ENCODE measurements at places on chromosomes 12 and 14.

DNA sequence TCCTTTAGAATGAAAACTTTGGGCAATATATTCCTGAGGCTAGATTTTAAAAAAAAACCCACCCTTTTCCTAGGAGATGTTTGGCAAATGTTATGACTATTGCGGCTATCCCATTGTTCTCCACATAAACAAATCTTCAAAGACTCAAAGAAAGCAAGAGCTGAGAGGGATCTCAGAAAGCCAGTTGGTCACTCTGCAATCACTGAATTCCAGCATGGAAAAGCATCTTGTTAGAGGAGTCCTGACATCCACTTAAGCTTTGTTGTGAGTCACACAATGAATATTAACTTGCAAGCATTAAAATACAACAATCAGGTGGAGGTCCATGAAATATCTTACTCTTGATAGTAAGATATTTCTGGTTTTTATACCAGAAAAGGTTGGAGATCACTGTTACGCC lies 11.0 kb upstream of the PTPRB start:
- DNase-seq = no peak

GRCh38 chr12:85834378-85834777 lies 1.8 kb downstream of the RASSF9 start:
- DNase-seq = no peak

- DNase-seq = no peak
Observed at GRCh38 chr12:130254461-130255276, 83.0 kb upstream of the PIWIL1 start.

DNA sequence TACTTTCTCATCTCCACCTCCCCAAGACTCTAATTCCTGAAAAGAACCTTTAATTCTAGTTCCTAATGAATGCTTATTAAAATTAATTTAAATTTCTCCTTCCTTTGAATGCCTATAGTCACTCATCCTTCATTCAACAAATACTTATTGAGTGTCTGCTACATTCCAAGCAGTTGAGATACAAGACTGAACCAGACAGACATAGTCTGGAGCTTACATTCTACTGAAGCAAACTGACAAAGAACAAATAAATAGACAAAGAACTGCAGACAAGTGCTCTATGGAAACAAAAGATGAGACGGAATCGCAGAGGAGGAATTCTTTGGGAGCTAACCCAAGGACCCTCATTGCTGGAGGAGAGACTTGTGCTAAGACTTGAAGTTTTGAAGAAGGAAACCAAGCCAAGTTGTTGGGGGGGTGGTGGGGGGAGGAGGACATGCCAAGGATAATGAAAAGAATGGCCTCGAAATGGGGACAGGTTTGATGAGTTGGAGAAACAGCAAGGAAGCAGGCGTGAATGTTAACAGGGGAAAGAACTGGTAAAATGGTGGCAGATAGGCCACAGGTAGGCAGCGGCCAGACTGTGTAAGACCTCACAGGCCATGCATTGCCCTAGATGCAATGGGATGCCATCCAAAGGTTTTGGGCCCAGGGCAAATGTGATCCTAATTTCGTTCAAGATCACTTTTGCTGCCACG lies 9.7 kb upstream of the TDG start:
- no peak for DNase-seq

DNA sequence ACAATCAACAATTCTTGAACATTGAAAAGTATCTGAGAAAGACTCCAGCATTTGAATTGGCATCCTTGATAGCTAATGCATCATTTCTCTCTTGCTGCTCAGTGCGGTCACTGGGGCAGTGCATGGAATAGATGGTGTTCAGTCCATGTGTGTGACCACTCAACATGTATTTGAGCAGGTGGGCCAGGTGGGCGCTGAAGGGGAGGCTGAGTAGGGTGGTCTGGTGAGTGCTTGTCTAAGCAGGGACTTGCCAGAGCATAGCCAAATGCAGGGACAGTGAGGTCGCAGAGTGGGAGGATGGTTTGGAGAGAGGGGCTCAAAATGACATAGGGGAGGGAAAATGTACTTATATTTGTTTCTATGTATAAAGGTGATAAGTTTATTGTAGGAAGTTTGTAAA lies 409.0 kb downstream of the TMEM121 start:
- no peak for DNase-seq

GRCh38 chr12:60834806-60835205 lies 1239.0 kb downstream of the SLC16A7 start:
- no peak for DNase-seq

GRCh38 chr12:125013816-125014442 lies 20.5 kb downstream of the BRI3BP start:
- no peak for DNase-seq

DNA sequence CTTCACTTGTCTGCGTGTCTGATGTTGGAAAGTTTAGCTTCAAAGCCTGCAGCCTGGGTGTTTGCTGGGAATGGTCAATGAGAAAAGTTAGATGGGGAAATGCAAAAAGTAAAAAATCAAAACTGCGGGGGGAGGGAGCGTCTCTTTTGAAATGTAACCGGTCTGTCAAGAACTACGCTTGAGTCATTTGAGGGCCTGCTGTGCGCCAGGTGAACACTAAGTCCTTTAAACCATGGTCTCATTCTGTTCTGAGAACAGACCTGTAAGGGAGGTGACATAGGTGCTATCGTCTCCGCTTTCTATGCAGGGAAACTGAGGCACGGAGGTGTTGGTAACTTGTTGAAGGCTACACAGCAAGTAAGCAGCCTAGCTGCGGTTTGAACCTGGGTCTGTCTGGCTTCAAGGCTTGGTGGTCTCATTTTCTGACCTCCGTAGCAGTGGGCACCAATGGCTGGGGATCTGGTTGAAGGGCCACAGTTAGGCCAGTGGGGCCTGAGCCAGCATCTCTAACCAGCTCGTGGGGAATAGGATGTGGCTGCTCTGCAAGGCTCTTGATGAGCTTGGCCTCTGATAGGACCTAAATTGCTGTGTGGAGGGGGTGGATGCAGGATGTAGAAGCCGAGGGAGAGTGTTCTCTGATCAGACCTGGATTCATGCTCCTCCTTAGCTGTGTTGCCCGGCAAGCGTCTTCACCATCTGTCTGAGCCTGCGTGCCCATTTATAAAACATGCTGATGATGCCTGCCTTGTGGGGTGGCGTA lies 41.5 kb downstream of the KCTD10 start:
- DNase-seq = no peak
